Subcutaneous adipose tissue (tissue), 4 donors: ENCODE measurements at places on chromosomes 16 and 17. TPM values are rescaled to one million over a fixed set of nuclear protein-coding genes. Genes with fewer than 3 reads are reported as not detected.

The ITFG1 gene
- 44.8 TPM for total RNA-seq

The SMIM5 gene
- total RNA-seq = not detected

The CBX8 gene
- 0.82 TPM for total RNA-seq

The MMP25 gene
- total RNA-seq = not detected

The RNF222 gene
- not detected for total RNA-seq

The B3GNT9 gene
- total RNA-seq = 5.3 TPM

The MLYCD gene
- total RNA-seq = 11.7 TPM

The SCIMP gene
- total RNA-seq = 6.8 TPM

The KRTAP3-1 gene
- total RNA-seq = not detected

The CACNG3 gene
- total RNA-seq = not detected

The LDAF1 gene
- 115 TPM for total RNA-seq

The DLG4 gene
- total RNA-seq = 3.3 TPM

The ARHGAP44 gene
- total RNA-seq = 3.4 TPM

The CCL4L2 gene
- not detected for total RNA-seq

The CDRT4 gene
- total RNA-seq = 5.8 TPM

The CTRL gene
- total RNA-seq = 4.1 TPM

The CCL14 gene
- 48.4 TPM for total RNA-seq

The SLC13A2 gene
- not detected for total RNA-seq

The UQCRC2 gene
- 147 TPM for total RNA-seq

The ITGAD gene
- 0.65 TPM for total RNA-seq

The ZP2 gene
- not detected for total RNA-seq

The PLEKHG4 gene
- total RNA-seq = 9.5 TPM

The PDP2 gene
- 36.4 TPM for total RNA-seq

The JMJD6 gene
- 21.8 TPM for total RNA-seq

The SLC43A2 gene
- total RNA-seq = 16.8 TPM

The P2RX1 gene
- 2.2 TPM for total RNA-seq

The TMED6 gene
- 1.3 TPM for total RNA-seq

The KCNJ2 gene
- total RNA-seq = 3.9 TPM

The NPW gene
- total RNA-seq = not detected

The CCNF gene
- 1.8 TPM for total RNA-seq

The IRF8 gene
- total RNA-seq = 84.3 TPM

The CCT6B gene
- 6.2 TPM for total RNA-seq

The DCTN5 gene
- total RNA-seq = 25.1 TPM

The CLEC18A gene
- total RNA-seq = 2.0 TPM

The NDEL1 gene
- 64.1 TPM for total RNA-seq

The ERN2 gene
- not detected for total RNA-seq

The TBC1D3G gene
- 3.1 TPM for total RNA-seq

The FOXN1 gene
- not detected for total RNA-seq

The TMIGD1 gene
- total RNA-seq = not detected
